ENCODE measurements at places on chromosomes 16 and 17.

GRCh38 chr17:7222972-7223292 lies 3.2 kb downstream of the ACADVL start:
- DNase-seq: no peak

- DNase-seq: no peak
Observed at GRCh38 chr16:27281243-27281642, 12.7 kb upstream of the NSMCE1 start.

GRCh38 chr17:17155568-17155967 lies 50.6 kb downstream of the PLD6 start:
- no peak for DNase-seq

GRCh38 chr16:87369796-87370719 lies 13.5 kb downstream of the FBXO31 start:
- no peak for DNase-seq

- no peak for DNase-seq
Observed at GRCh38 chr17:66372182-66372581, 69.8 kb downstream of the PRKCA start.

DNA sequence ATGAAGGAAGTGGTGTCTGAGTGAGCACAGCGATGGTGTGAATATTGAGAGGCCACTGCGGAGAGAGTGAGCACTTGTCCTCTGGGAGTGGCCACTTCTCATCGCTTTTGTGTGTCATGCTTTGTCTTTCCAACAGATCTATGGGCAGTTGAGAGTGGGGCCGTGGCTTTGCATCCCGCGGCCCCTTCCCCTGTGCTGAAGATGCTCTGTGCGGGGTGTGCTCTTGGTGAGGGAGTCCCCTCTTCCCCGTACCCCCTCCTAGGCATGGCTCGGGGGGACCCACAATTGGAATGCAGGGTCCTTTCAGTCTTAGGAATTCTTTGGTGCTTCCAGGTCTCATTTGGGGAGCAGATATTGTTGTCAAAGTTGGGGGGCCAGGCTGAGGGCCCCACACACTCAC lies 197.3 kb upstream of the WSCD1 start:
- DNase-seq: no peak

DNA sequence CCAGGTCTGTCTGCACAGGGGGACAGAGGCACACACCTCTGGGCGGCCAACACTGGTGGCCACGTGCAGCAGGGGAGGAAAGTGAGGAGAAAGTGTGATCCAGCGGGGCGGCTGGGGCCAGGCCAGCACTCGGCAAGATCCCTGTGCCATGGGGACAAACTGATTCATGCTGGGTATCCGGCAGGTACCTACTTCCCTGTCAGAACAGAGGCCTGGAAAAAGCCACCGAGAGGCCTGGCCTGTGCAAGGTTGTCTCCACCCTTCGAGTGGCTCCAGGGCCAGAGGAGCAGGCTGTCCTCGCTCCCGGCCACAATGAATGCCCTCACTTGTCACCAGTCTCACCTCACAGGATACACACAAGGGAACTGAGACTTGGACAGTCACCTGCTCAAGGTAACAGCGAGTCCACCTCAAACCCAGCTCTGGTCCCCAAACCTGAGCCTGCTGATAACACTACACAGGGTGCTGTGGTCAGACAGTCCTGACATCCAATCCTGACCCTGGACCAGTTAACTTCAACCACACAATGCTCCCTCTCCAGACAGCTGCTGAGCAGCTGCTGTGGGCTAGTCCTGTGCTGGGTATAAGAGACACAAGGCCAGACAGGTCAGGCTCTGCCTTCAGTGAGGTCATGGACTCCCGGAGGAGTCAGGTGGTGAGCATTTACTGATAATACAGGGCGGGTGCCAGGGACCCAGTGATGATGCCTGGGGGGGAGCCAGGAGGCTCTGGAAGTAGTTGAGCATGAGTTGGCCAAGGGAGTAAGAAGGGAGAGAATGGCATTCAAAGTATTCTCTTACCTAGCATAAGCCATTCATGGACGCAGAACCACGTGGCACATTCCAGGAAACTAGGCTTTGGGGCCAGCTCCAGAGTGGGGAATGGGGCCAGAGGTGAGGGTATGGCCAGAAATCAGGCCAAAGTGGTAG lies 53.0 kb downstream of the VAC14 start:
- DNase-seq: no peak
